ENCODE measurements at places on chromosomes 7 and 10.

DNA sequence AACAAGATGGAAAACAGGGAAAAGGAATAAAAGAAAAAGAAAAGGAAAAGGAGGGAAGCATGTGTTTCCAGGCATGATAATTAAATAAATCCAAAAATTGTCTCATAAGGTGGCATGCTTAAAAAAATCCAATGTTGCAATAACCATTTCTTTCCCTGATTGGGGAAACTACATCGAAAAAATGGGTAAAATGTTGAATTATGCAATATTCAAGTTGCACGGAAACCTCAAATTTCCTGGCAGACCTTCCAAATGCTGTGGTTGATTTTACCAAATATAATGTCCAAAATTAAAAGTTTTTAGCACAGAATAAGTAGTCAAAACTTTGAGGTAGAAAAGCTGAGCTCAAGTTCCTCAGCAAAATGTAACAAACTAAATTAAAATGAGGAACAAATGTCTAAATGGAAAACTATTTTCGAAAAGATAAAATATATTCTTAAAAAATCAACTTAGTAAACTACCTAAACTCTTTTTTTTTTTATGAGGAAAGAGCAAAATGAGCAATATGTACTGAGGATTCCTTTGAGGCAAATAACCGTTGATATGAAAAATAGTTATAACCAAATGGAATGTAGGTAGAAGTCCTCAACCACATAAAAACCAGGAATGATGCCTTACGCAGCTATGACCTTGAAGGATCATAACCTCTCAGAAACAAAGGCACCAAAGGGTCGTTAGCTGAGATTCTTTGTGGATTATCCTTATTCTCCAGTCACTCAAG lies 52.6 kb downstream of the MACC1 start:
- no peaks in the 10 kb centered on the region for H3K27me3 ChIP-seq
- DNase-seq = no peak
- no peak overlapping the region for H3K27ac ChIP-seq
- H3K4me3 ChIP-seq = no peak overlapping the region
- H3K4me1 ChIP-seq = no peaks in the 10 kb centered on the region

GRCh38 chr10:109762555-109762954 lies 160.8 kb downstream of the XPNPEP1 start:
- no peaks in the 10 kb centered on the region for H3K27me3 ChIP-seq
- no peak overlapping the region for H3K27ac ChIP-seq
- DNase-seq = no peak
- no peaks in the 10 kb centered on the region for H3K36me3 ChIP-seq

DNA sequence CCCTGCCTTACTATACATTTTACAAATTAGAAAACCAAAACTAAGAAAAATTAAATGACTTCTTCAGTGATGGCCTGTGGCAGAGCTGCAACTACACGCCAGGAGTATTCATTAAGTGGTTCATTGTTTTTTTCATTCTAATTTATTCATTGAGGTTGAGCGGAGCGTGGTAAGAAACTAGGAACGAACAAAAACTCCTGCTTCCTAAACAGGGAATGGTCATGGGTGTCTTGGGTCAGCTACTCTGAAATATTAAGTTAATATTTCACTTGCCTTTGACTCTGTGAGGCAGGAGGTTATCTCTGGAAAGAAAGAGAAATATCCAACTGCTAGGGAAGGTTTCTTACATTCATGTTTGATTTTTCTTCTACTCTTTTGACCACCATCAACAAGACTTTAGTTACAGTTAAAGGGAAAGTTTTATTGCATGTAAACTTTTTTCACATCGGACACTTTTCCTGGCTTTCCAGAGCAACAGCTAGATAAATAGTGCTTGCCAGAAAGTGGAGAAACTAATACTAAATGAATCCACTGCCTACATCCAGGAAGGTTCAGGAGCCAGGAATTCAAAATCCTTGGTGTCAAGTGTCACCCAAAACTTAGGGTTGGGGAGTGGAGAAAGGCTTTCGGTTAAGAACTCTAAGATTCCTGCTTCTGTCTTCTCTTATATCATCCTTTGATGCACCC lies 896 bp upstream of the GNG11 start:
- H3K4me1 ChIP-seq = no peaks in the 10 kb centered on the region
- no peak for DNase-seq
- no peak overlapping the region for H3K27ac ChIP-seq
- no peaks in the 10 kb centered on the region for H3K36me3 ChIP-seq

- H3K27ac ChIP-seq = no peak overlapping the region
- H3K36me3 ChIP-seq = no peaks in the 10 kb centered on the region
- H3K4me1 ChIP-seq = no peaks in the 10 kb centered on the region
- DNase-seq = no peak
- no peak overlapping the region for H3K4me3 ChIP-seq
- no peaks in the 10 kb centered on the region for H3K27me3 ChIP-seq
Measured at GRCh38 chr7:11192506-11192905, 218.8 kb downstream of the PHF14 start.

- no peaks in the 10 kb centered on the region for H3K27me3 ChIP-seq
- DNase-seq = no peak
- H3K4me3 ChIP-seq = no peak overlapping the region
- H3K4me1 ChIP-seq = no peaks in the 10 kb centered on the region
- H3K36me3 ChIP-seq = no peaks in the 10 kb centered on the region
Measured at GRCh38 chr10:33126742-33127141, 168.7 kb upstream of the ITGB1 start.

DNA sequence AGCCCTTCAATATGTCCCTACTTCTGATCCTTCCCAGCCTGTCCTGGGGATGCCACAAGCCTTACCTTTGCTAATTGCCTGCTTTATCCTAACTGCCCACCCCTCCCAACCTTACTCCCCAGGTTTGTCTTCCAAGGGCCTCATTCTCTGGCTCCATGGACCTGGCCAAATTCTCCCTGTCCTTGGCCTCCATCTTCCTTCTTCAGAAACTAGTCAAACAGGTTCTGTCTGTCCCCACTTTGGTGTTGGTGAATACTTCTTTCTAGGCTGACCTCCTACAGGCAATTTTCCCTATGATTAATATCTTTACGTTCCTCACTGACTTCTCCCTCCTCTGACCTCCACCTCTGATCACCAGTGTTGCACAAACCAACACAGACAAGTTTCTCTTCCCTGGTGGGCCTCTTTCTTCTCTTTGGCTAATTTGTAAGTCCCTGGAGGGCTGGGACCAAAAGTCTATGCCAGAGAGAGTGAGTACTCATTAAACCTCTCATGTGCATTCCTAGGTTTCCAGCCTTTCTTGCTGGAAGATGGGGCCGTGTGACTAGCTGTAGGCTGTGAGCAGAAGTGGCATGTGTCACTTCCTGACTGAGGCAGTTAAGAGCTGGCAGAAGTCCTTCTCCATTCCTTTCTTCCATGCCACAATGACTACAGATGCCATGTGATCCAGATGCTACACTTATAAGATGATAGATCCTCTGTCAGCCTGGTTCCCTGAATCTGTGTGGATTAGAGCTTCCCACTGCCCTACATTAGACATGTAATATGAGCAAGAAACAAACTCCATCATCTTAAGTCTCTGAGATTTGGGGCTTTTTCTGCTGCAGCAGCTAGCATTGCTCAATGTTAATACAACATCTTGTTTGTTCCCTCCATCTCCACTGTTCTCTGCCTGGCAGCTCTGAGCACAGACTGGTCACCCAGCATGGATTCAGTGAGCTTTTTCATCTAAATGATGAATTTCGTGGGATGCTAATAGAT lies 382.7 kb downstream of the RPS24 start:
- H3K27ac ChIP-seq = no peak overlapping the region
- H3K4me3 ChIP-seq = no peak overlapping the region
- no peak for DNase-seq
- H3K4me1 ChIP-seq = no peaks in the 10 kb centered on the region
- no peaks in the 10 kb centered on the region for H3K36me3 ChIP-seq
- H3K27me3 ChIP-seq = no peaks in the 10 kb centered on the region

GRCh38 chr10:50373821-50374501 lies 122.6 kb upstream of the ASAH2 start:
- H3K36me3 ChIP-seq = no peaks in the 10 kb centered on the region
- H3K27ac ChIP-seq = no peak overlapping the region
- DNase-seq = no peak
- no peaks in the 10 kb centered on the region for H3K27me3 ChIP-seq
- no peak overlapping the region for H3K4me3 ChIP-seq

GRCh38 chr10:35889971-35890675 lies 248.0 kb upstream of the FZD8 start:
- no peaks in the 10 kb centered on the region for H3K36me3 ChIP-seq
- H3K27me3 ChIP-seq = no peaks in the 10 kb centered on the region
- no peaks in the 10 kb centered on the region for H3K4me1 ChIP-seq
- no peak overlapping the region for H3K27ac ChIP-seq

GRCh38 chr7:30278849-30279652 lies 5.3 kb upstream of the ZNRF2 start:
- no peaks in the 10 kb centered on the region for H3K27me3 ChIP-seq
- H3K4me1 ChIP-seq = peaks cover 12% of the 10 kb centered on the region
- H3K36me3 ChIP-seq = no peaks in the 10 kb centered on the region
- H3K27ac ChIP-seq = no peak overlapping the region

GRCh38 chr10:32318476-32318896 lies 28.5 kb downstream of the EPC1 start:
- peak overlapping the region; percentile 81 for H3K27ac ChIP-seq
- no peaks in the 10 kb centered on the region for H3K36me3 ChIP-seq
- H3K4me1 ChIP-seq = peaks cover 59% of the 10 kb centered on the region
- DNase-seq = peak; percentile 15
- H3K27me3 ChIP-seq = no peaks in the 10 kb centered on the region

GRCh38 chr7:1268866-1269265 lies 36.2 kb downstream of the UNCX start:
- no peak overlapping the region for H3K27ac ChIP-seq
- H3K4me1 ChIP-seq = no peaks in the 10 kb centered on the region
- H3K27me3 ChIP-seq = peaks cover 65% of the 10 kb centered on the region
- no peak for DNase-seq

GRCh38 chr10:19347621-19348020 lies 299.0 kb downstream of the MALRD1 start:
- H3K27me3 ChIP-seq = no peaks in the 10 kb centered on the region
- DNase-seq = no peak
- H3K4me1 ChIP-seq = no peaks in the 10 kb centered on the region
- H3K27ac ChIP-seq = no peak overlapping the region

DNA sequence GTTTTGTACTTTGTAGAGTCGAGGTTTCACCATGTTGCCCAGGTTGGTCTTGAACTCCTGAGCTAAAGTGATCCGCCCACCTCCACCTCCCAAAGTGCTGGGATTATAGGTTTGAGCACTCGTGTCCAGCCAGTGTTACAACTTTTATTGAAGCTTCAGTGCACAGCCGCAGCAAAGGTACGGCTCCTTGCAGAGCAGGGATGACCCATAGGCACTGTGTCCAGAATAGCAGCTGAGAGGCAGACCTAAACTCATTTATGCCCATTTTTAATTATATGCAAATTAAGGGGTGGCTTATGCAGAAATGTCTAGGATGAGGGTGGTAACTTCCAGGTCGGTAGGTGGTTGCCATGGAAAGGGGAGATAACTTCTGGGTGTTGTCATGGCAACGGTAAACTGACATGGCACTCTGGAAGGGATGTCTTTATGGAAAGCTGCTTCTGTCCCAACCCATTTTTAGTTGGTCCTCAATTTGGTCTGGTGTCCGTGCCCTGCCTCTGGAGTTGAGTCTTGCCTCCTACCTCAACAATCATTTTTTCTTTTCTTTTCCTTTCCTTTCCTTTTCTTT lies 22.7 kb downstream of the NYAP1 start:
- no peak overlapping the region for H3K4me3 ChIP-seq
- no peak overlapping the region for H3K27ac ChIP-seq
- DNase-seq = no peak
- no peaks in the 10 kb centered on the region for H3K4me1 ChIP-seq

DNA sequence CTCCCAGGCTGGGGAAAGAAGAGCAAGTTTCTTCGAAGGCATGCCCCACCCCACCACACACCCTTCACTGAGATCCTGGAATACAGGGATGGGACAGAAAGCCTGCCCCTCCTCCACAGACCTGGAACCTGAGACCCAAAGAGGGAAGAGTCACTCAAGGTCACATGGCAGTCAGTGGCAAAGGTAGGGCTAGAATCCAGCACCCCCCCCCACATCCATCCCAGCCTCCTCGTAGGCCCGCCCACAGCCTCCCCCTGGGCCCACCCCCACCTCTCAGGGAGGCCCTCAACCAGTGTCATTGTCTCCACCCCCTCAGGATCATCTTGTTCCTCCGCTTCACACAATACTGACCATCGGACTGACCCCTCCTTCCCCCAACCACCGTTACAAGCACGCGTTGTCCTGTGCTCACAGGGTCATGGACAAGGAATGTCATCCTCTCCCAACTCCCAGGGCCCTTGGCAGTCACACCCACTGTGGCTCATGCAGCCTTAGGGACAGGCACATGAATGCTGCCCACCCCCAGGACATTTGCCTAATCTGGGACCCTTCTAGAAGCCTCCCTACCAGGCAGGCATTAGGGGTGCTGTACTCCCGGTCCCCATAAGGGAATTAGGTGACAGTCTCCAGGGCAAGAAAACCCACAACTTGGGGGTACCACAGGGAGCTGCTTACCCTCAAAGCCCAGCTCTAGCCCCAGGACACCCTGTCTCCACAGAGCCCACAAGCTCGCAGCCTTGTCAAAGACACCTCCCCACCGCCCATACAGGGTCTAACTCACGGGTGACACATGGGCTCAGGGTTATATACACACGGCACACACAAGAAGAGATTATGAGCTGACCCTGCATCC lies 1.4 kb downstream of the KCNH2 start:
- no peak overlapping the region for H3K27ac ChIP-seq
- H3K4me3 ChIP-seq = no peak overlapping the region
- no peak for DNase-seq
- peaks cover 24% of the 10 kb centered on the region for H3K27me3 ChIP-seq
- peaks cover 33% of the 10 kb centered on the region for H3K4me1 ChIP-seq

GRCh38 chr7:109386959-109387358 lies 817.3 kb downstream of the DNAJB9 start:
- no peak overlapping the region for H3K27ac ChIP-seq
- no peaks in the 10 kb centered on the region for H3K27me3 ChIP-seq
- DNase-seq = no peak
- no peaks in the 10 kb centered on the region for H3K36me3 ChIP-seq

DNA sequence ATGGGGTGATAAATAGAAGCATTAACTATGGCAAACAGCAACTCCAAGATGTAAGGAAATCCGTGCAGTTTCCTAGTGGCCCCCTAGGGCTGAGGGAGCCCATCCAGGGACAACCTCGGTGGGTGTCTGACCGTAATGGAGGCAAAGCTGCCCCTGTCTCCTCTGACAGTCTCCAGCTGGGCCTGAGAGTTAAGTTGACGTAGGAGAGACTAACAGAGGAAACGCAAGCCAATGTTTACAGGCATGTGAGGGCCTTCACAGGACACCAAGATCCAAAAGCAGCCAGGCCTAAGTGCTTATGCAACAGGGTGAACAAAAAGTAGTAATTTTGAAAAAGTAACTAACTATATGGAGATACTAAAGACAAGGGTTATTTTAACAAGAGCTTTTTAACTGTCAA lies 330.0 kb upstream of the C7orf33 start:
- H3K4me3 ChIP-seq = no peak overlapping the region
- H3K4me1 ChIP-seq = peaks cover 22% of the 10 kb centered on the region
- no peak for DNase-seq
- no peaks in the 10 kb centered on the region for H3K36me3 ChIP-seq
- H3K27ac ChIP-seq = no peak overlapping the region

- H3K4me1 ChIP-seq = no peaks in the 10 kb centered on the region
- no peak overlapping the region for H3K4me3 ChIP-seq
- no peaks in the 10 kb centered on the region for H3K36me3 ChIP-seq
- no peak overlapping the region for H3K27ac ChIP-seq
- no peak for DNase-seq
Measured at GRCh38 chr7:7934945-7935344, 33.7 kb upstream of the GLCCI1 start.

GRCh38 chr7:30090111-30090510 lies 44.7 kb upstream of the MTURN start:
- no peak overlapping the region for H3K4me3 ChIP-seq
- H3K27me3 ChIP-seq = no peaks in the 10 kb centered on the region
- H3K27ac ChIP-seq = no peak overlapping the region
- no peaks in the 10 kb centered on the region for H3K36me3 ChIP-seq
